ENCODE measurements at places on chromosomes 11 and 22.

DNA sequence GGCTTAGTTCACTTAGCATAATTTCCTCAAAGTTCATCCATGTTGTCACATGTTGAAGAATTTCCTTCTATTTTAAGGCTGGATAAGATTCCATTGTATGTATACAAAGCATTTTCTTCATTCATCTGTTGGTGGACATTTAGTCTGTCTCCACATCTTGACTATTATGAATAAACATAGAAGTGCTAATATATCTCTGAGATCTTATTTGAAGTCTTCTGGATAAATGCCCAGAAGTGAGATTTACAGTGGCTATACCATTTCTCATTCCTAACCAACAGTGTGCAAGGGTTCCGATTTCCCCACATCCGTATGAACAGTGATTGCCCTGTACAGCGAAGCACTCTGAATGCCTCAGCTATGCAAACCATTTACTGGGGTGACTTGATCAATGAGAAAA is 6.6 kb upstream of the ZFTA start:
- no peak for DNase-seq

- DNase-seq: no peak
Observed at GRCh38 chr11:96246718-96247552, 96.1 kb downstream of the MAML2 start.

GRCh38 chr11:6531267-6531752 is 34.2 kb downstream of the DNHD1 start:
- no peak for DNase-seq

- DNase-seq: peak; percentile 11
Observed at GRCh38 chr22:37607935-37608476, 628 bp upstream of the GGA1 start.

- no peak for DNase-seq
Observed at GRCh38 chr22:30078320-30079311, 1.6 kb upstream of the HORMAD2 start.

DNA sequence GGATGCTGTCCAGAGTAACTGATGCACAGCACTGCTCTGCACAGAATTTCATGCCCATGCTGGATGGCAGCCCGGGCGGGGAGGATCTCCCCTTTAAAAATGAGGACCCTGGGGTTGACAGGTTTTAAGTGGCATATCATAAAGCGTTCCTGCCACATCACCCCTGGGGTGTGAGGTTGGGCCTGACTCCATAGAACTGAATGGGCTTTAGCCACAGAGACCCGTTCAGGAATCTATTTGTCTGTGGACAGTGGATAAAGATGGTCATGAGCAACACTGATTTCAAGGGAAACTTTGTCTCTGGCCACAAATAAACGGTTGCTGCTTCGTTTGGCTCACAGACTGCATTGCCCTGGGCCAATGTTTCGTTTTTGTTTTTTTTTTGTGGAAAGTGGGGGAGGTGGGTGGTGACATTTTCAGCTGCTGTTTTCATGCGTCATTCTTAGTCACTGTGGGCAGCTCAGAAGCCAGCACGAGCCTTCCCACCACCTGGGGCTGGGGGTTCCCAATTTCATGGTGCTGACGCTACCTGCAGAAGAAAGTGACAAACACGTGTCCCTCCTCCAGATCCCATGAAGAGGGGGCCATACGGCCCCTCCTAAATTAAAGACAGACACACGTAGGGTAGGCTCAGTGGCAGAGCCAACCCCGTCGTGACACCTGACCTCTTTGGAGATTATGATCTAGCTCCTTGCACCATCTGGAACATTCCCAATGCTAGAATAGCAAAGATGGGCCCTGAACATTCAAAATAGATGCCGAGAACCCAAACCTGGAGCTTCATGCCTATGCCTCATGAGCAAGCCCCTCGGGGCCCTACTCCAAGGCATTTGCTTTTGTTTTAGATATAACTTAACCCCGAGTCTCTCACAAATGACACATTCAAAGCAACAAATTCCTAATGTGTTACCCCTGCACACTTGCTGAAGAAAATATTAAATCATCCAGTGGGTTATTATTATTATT is 54.8 kb upstream of the PHF21B start:
- no peak for DNase-seq

DNA sequence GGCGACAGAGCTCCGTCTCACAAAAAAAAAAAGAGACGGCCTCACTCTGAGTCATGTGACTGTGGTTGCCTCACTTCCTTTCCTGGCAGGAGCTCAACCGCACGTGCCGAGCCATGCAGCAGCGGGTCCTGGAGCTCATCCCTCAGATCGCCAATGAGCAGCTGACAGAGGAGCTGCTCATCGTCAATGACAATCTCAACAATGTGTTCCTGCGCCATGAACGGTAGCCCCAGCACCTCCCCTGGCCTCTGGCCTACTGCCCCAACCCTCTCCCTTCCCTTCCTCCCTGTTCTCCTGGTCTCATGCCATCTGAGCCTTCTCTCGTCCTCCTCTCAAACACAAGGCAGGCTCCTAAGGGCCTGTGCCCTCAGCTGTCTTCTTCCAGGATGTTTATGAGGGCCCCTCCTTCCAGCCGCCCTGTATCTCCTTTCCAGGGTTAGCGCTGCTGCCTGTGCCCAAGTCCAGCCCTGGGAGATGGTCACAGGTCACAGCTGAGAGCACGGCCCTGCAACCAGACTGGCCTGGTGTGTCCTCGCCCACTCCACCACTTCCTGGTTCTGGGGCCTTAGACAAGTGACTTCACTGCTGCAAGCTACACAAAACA is 30.7 kb downstream of the TOM1 start:
- DNase-seq: peak; percentile 50

- no peak for DNase-seq
Observed at GRCh38 chr11:83557653-83558052, 271.5 kb upstream of the CCDC90B start.

- no peak for DNase-seq
Observed at GRCh38 chr11:74325649-74326645, 14.5 kb upstream of the P4HA3 start.

All from effector memory CD4-positive, alpha-beta T cell (primary cell).